ENCODE measurements at places on chromosomes 11 and 22. TPM values are rescaled to one million over a fixed set of nuclear protein-coding genes. Genes with fewer than 3 reads are reported as not detected.

ALDH3B2 gene
- not detected for total RNA-seq

AMOTL1 gene
- total RNA-seq = 29.3 TPM

PRRG4 gene
- total RNA-seq = under 0.01 TPM

CCDC81 gene
- 1.2 TPM for total RNA-seq

YPEL4 gene
- not detected for total RNA-seq

TSGA10IP gene
- not detected for total RNA-seq

PPFIA1 gene
- total RNA-seq = 27.2 TPM

TCF20 gene
- 16.0 TPM for total RNA-seq

OVCH2 gene
- total RNA-seq = not detected

PDE3B gene
- 2.6 TPM for total RNA-seq

MIAT gene
- total RNA-seq = 0.46 TPM

IGLL5 gene
- total RNA-seq = not detected

DERL3 gene
- 0.46 TPM for total RNA-seq

MMP13 gene
- not detected for total RNA-seq

TSPO gene
- 510 TPM for total RNA-seq

INSC gene
- not detected for total RNA-seq

PLAAT5 gene
- total RNA-seq = not detected

STK33 gene
- 1.6 TPM for total RNA-seq

OR5A1 gene
- not detected for total RNA-seq

OTOG gene
- not detected for total RNA-seq

SIPA1 gene
- total RNA-seq = 42.1 TPM

SPON1 gene
- not detected for total RNA-seq

GLYATL1 gene
- not detected for total RNA-seq

CDK2AP2 gene
- total RNA-seq = 23.1 TPM

OLFML1 gene
- total RNA-seq = 2.9 TPM

DNAJB7 gene
- not detected for total RNA-seq

LDHAL6A gene
- not detected for total RNA-seq

FOLR3 gene
- not detected for total RNA-seq

PANX3 gene
- not detected for total RNA-seq

MEI1 gene
- total RNA-seq = 1.3 TPM

CCDC73 gene
- total RNA-seq = not detected

SCGB1C1 gene
- total RNA-seq = not detected

TRIM49 gene
- total RNA-seq = not detected

SLC17A6 gene
- total RNA-seq = not detected

DEPDC7 gene
- total RNA-seq = 0.91 TPM

RCN1 gene
- 417 TPM for total RNA-seq
